ENCODE measurements at places on chromosomes 3 and 15. TPM values are rescaled to one million over a fixed set of nuclear protein-coding genes. Genes with fewer than 3 reads are reported as not detected.
A peak's percentile ranks its signal among the peaks of the same experiment; 100 is the strongest.

Gene CRELD1
- 18.2 TPM for total RNA-seq

Gene HTR3E
- total RNA-seq, result not detected

Gene MGLL
- total RNA-seq, result 59.2 TPM

Gene CTXND1
- total RNA-seq, result not detected

Gene CATSPER2
- total RNA-seq, result 0.38 TPM

Gene CRABP1
- not detected for total RNA-seq

Gene LHFPL4
- total RNA-seq, result not detected

DNA sequence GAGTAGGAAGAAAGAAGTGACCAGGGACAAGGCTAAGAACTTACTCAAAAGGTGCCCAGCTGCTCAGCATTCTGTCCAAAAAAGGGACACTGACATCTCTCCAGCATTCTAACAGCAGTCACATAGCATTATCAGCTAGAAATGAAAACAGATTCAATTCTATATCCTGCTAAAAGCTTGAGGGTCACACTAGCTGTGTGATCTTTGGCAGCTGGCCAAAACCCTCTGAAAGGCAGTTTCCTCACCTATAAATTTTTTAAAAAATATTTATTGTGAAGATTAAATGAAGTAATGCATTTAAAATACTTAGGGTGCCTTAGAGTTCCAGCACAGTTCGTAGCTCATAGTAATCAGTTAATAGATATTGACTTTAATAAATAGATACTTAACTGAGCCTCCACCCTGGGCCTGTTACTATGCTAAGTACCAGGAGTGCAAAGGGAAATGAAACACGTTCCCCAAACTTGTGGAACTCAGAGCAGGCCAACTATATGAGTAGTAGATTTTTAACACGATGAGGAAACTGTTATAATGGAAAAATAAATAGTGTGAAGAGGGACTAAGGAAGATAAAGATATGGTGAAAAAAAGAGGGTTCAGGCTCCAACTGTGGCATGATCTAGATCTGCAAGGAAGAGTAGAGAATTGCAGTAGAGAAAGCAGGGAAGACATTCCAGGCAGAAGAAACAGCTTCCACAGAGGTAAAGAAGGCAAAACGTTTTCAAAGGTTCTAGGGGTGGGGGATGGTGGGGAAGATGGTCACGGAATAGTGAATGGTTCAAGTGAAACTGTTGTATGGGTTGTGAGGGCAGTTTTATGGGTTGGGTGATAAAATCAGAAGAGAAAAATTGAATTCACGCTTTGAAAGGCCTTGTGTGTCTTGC is 11.4 kb downstream of the CD86 start:
- DNase-seq, result peak; percentile 4
- H3K36me3 ChIP-seq, result no peaks in the 10 kb centered on the region
- no peaks in the 10 kb centered on the region for H3K27me3 ChIP-seq
- H3K4me3 ChIP-seq, result no peak overlapping the region
- no peaks in the 10 kb centered on the region for H3K4me1 ChIP-seq
- H3K27ac ChIP-seq, result no peak overlapping the region

DNA sequence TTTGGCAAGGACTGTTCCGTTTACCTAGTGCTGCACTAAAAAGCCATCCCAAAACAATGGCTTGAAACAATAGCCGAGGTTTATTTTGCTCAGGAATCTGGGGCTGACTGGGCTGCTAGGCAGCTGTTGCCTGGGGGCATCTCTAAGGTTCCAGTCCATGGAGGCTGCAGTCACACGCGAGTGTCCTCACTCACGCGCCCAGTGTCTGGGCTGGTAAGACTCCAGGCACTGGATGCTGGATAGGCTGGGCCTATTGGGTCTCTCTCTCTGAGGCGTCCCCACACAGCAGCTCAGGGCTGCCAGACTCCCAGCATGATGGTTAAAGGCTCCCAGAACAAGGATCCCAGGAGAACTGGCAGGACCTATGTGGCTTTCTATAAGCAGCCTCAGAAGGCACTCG is 34.2 kb downstream of the ALS2CL start:
- H3K27me3 ChIP-seq, result no peaks in the 10 kb centered on the region
- no peak overlapping the region for H3K27ac ChIP-seq
- no peak for DNase-seq
- H3K4me1 ChIP-seq, result peaks cover 4% of the 10 kb centered on the region
- H3K4me3 ChIP-seq, result no peak overlapping the region
- no peaks in the 10 kb centered on the region for H3K36me3 ChIP-seq

DNA sequence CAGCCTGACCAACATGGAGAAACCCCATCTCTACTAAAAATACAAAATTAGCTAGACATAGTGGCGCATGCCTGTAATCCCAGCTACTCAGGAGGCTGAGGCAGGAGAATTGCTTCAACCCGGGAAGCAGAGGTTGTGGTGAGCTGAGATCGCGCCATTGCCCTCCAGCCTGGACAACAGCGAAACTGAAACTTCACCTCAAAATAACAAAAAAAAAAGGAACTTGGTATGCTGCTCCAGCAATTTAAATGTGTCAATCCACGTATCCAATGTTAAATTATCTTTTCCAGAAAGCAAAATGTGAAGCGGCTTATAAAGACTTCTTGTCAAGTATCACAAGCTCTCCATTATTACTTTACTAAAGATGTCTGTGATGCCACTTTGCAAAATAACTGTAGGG is 9.9 kb upstream of the ARIH1 start:
- no peaks in the 10 kb centered on the region for H3K27me3 ChIP-seq
- no peak overlapping the region for H3K27ac ChIP-seq
- H3K4me3 ChIP-seq, result no peak overlapping the region
- no peaks in the 10 kb centered on the region for H3K4me1 ChIP-seq
- H3K36me3 ChIP-seq, result no peaks in the 10 kb centered on the region
- no peak for DNase-seq

DNA sequence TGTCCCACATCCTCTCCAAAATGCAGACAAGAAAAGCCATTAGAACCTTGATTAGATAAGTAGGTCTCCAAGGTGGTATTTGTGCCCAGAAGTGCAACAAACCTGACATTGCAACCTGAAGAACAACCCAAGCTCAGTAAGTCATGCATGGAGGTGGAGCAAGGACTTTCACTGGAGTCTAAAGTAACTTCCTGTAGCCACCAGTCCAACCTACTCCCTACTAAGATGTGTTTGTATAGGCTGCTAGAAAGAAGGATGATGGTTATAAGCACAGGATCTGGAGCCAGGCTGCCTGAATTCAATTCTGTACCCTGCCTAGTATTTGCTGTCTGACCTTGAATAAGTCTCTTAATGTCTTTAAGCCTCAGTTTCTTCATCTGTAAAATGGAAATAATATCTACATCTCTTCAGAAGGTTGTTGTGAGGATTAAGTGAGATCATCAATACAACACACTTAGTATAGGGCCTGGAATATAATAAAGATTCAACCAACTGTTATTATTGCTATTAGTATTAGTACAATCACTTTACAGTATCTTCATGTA is 32.3 kb downstream of the HDC start:
- no peaks in the 10 kb centered on the region for H3K4me1 ChIP-seq
- no peak overlapping the region for H3K4me3 ChIP-seq
- H3K36me3 ChIP-seq, result no peaks in the 10 kb centered on the region
- no peak for DNase-seq
- H3K27me3 ChIP-seq, result no peaks in the 10 kb centered on the region

DNA sequence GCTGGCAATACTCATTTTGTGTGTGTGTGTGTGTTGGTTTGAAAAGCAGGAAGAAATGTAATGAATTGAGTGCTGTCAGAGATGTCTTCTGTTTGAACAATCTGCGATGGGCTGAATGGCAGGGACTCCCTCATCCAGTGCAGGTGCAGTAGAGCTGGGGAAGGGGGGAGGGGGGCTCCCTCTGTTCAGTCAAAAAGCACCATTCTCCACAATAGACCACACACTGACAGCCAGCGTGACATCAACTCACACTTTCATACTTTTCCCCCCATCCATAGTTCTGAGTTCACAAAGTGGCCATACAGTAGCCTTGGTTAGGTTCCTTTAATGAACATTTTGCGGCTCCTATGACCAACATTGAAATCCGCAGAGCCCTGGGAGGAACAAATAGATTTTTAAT is 10.4 kb downstream of the SOX2 start:
- H3K4me3 ChIP-seq, result no peak overlapping the region

- no peaks in the 10 kb centered on the region for H3K36me3 ChIP-seq
- no peaks in the 10 kb centered on the region for H3K27me3 ChIP-seq
- H3K4me1 ChIP-seq, result no peaks in the 10 kb centered on the region
Measured at GRCh38 chr3:69750549-69750948, 11.3 kb downstream of the MITF start.

- DNase-seq, result peak; percentile 23
- H3K36me3 ChIP-seq, result peaks cover 12% of the 10 kb centered on the region
- H3K27ac ChIP-seq, result no peak overlapping the region
- no peaks in the 10 kb centered on the region for H3K27me3 ChIP-seq
- no peak overlapping the region for H3K4me3 ChIP-seq
Measured at GRCh38 chr15:98905963-98906711, 101.5 kb downstream of the PGPEP1L start.

GRCh38 chr3:9552252-9552999 is 1.2 kb downstream of the LHFPL4 start:
- no peaks in the 10 kb centered on the region for H3K4me1 ChIP-seq
- peak; percentile 58 for DNase-seq
- no peaks in the 10 kb centered on the region for H3K36me3 ChIP-seq
- H3K4me3 ChIP-seq, result no peak overlapping the region
- H3K27ac ChIP-seq, result no peak overlapping the region
- peaks cover 9% of the 10 kb centered on the region for H3K27me3 ChIP-seq

DNA sequence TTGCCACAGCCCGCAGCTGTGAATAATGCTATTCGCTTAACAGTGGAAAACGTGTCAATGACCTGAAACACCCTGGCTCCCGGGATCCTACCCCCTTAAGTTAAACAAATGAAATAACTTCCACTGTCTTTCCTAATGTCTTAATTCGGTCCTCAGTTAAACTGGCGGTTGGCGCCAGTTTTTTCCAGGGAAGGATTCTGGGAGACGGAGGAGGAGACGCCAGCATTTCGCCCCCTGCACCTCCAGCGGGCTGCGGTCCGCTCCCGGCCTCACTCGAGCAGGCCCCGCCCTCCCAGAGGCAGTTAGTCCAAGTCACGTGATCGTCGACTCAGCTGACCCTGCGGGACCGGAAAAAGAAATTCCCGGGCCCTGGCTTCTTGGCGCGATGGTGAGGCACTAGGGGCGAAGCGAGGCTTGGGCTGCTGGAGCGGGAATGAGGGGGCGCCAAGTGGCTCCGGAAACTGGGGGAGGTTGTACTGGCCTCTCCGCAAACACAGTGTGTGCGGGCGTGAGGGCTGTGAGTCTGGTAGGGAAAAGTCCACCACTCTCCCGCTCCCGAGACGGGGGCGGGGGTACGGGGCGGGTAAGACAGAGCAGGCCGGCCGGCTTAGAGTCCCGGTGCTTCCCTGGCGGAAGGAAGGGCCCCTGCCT is at the start of gene COMMD4:
COMMD4 (plus strand) TSS at position 359 of the 651 bp plus-strand sequence; CDS start at position 386, 27 bp downstream.
- H3K4me3 ChIP-seq, result peak within 1 kb of the TSS; percentile 90
- no peaks in the 10 kb centered on the region for H3K27me3 ChIP-seq
- peak; percentile 97 for DNase-seq
- no peak within 1 kb of the TSS for H3K27ac ChIP-seq
- H3K4me1 ChIP-seq, result peaks cover 10% of the 10 kb centered on the region

GRCh38 chr15:92000709-92001108 is 147.2 kb downstream of the SLCO3A1 start:
- no peaks in the 10 kb centered on the region for H3K36me3 ChIP-seq
- no peak overlapping the region for H3K27ac ChIP-seq
- no peak for DNase-seq
- H3K4me3 ChIP-seq, result no peak overlapping the region
- no peaks in the 10 kb centered on the region for H3K27me3 ChIP-seq

DNA sequence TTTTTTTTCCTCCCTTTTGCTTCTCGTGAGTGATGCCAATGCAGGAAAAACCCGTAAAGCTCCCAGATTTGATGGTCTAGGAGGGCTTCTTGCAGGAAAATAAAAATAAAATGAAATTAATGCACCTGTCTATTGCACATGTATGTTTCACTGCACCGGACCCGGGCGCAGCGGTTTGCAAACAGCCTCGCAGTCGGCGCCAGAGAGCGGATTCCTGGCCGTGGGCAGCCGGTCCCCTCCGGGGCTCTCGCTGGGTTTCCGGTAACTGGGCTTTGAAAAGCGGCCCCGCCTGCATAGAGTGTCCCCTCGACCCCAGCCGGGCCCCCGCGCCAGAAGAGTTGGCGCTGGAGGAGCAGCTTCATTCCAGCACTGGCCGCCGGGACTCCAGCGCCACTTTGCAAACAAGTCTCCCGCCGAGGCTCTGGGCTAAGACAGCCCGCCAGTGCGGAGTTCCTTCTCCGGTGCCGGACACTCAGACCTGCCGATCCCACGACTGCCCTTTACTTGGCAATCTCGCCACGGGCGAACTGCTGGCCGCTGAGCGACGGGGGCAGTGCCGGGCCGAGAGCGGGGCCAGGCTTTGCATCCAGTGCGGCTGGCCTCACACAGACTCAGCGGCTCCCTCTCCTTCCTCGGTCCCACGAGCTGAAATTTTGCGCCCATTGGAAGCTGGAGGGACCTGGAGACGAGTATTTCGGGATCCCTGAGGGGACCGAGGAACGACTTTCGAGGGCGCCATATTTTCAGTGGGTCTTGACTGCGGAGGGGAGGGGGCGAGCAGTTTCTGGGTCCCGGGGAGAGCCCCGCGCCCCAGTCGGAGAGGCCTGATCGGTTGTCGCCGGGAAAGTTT is 225.9 kb upstream of the C2CD4B start:
- peaks cover 28% of the 10 kb centered on the region for H3K4me1 ChIP-seq
- H3K4me3 ChIP-seq, result peak overlapping the region; percentile 94
- no peaks in the 10 kb centered on the region for H3K36me3 ChIP-seq

- H3K4me3 ChIP-seq, result no peak overlapping the region
- no peak overlapping the region for H3K27ac ChIP-seq
- no peaks in the 10 kb centered on the region for H3K4me1 ChIP-seq
Measured at GRCh38 chr3:77370413-77370812, 330.5 kb downstream of the ROBO2 start.
